ENCODE measurements at places on chromosomes 2 and 18.

- peak; percentile 30 for DNase-seq
Observed at GRCh38 chr2:233012301-233012971, 620 bp downstream of the NGEF start.

- DNase-seq = no peak
Observed at GRCh38 chr2:88181511-88181910, 11.4 kb downstream of the THNSL2 start.

GRCh38 chr18:42264497-42264896, 309.5 kb downstream of the PIK3C3 start:
- DNase-seq = no peak

- DNase-seq = no peak
Observed at GRCh38 chr2:112765251-112765650, 842 bp upstream of the CKAP2L start.

- DNase-seq = no peak
Observed at GRCh38 chr2:36727550-36727949, 31.0 kb downstream of the VIT start.

- DNase-seq = peak; percentile 2
Observed at GRCh38 chr2:234747833-234748559, 203.8 kb upstream of the SH3BP4 start.

- DNase-seq = no peak
Observed at GRCh38 chr2:73418343-73418742, 32.7 kb downstream of the ALMS1 start.

DNA sequence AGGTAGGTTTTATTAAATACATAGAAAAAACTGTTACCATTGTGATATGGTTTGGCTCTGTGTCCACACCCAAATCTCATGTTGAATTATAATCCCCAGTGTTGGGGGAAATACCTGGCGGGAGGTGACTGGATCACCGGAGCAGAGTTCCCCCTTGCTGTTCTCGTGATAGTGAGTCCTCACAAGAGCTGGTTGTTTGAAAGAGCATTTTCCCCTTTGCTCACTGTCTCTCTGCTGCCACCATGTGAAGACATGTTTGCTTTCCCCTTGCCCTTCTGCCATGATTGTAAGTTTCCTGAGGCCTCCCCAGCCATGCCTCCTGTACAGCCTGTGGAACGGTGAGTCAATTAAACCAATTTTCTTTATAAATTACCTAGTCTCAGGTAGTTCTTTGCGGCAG, 352.7 kb upstream of the SLC39A10 start:
- no peak for DNase-seq

- no peak for DNase-seq
Observed at GRCh38 chr2:240895656-240896388, at the start of gene MAB21L4. TSS of gene MAB21L4 (minus strand) at chr2:240896156. CDS start at chr2:240895997, 159 bp downstream.

GRCh38 chr18:79583426-79583825, 96.2 kb upstream of the CTDP1 start:
- no peak for DNase-seq

GRCh38 chr2:79452651-79453050, 60.2 kb upstream of the CTNNA2 start:
- DNase-seq = no peak

GRCh38 chr2:159072795-159073194, 104.4 kb downstream of the TANC1 start:
- no peak for DNase-seq

DNA sequence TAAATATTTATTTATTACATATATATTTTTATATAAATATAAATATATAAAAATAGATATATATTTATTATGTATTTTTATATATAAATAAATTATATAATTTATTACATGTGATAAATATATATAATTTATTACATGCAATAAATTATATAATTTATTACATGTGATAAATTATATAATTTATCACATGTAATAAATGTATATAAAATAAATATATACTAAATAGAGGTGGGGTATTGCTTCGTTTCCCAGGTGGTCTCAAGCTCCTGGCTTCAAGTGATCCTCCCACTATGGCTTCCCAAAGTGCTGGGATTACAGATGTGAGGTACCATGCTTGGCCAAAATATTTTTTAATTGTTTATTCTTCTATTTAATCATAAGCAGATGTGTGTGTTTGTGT, 3.6 kb upstream of the G6PC2 start:
- no peak for DNase-seq

DNA sequence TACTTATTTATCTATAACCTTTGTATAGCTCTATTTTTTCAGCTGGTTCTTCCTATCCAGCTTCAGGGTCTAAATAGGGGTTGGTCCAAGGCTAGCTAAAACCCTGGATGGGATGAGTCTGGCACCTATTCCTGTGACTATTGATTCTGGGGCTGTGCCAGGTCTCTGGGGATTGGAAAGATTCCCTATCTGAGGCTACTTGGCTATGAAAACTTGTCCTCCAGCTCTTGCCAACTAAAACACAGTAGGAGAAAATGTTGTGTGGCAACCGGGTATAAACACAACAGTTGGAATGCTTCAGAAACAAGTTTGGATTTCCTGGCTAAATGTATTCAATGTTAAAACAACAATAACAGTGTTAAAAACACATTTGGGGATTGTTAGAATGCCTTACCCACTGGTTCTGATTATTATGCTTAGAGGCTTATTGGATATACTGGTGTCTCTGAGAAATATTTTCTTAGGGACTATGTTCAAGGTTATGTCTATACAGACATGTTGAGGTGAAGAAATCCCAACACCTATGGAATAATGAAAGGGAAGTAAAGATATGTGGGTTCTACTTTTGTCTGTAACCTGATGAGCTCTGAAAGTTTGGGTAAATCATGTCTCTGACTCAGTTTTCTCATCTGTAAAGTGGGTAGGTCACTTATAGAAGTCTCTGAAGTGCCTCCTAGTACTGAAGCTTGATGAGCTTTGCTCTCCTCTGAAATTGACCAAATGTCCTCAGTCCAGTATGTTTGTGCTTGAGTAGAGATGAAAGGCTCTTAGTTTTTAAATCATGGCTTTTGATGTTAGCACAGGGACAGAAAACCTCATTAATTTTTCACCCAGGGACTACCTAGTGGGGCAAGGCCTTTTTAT, 460.7 kb downstream of the MTX2 start:
- DNase-seq = no peak

DNA sequence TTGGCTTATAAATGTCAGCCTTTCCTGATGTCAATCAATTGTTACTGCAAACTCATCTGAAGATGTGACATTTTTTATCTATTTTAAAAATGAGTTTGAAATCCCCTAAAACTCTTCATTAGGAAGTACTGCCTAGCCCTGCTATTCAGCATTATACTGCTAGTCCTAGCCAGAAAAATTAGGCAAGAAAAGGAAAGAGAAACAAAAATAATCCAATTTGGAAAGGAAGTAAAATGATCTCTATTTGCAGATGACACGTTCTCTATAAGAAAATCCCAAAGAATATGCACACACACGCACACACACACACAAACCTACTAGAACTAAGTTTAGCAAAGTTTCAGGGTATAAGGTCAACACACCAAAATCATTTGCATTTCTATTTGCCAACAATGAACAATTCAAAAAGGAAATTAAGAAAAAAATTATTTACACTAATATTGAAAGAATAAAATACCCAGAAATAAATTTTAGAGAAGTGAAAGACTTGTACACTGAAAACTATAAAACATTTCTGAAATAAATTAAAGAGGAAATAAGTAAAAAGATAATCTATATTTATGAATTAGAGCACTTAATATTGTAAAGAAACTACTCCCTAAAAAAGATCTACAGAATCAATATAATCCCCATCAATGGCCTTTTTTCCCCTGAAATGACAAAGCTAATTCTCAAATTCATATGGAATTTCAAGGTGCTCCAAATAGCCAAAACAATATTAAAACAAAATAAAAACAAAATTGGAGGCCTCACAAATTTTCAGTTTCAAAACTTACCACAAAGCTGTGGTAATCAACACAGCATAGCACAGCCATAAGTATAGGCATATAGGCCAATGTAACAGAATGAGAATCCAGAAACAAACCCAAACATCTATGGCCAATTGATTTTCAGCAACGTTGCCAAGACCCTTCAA, 433.7 kb upstream of the TRIB2 start:
- peak; percentile 13 for DNase-seq

- no peak for DNase-seq
Observed at GRCh38 chr18:64983497-64984238, 767.1 kb upstream of the CDH7 start.

DNA sequence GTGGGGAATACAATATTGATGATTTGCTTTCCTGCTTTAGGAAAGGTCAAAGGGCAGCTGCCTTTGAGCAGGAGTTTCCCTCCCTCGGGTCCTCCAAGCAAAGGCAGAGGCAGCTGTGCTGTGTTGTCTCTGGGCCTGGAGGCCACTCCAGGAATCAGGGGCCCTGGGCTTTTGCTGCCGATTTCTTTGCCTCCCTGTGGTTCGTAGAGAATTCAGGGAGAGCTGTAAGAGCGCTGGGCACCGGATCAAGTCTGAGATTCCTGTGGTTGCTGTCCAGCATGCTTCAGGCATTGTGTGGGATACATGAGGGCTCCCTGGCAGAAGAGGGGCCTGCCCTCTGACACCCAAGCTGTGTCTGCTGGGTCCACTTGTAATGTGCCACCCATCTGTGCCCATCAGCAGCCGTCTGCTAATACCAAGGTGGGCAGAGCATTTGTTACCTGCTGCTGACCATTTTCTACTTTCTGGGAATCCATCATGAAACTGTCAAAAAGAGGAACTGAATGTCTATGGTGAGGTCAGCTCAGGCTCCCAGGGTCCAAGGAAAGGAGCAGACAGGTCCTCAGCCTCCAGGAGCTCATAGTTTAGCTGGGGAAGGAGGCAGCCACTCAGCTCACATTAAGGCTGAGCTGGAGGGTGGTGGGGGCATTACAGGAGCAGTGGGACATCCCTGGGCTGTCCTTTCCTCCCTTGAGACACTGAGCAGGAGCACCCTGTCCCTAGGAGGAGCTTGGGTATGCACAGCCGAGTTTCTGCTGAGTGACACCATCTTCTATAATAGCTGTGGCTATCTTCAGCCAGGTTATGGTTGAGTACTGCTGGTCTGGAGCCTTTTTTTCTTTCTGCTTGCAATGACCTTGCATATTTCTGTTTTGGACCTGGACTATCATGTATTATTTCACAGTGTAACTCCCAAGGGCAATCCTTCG, 68.5 kb downstream of the CTIF start:
- DNase-seq = no peak

DNA sequence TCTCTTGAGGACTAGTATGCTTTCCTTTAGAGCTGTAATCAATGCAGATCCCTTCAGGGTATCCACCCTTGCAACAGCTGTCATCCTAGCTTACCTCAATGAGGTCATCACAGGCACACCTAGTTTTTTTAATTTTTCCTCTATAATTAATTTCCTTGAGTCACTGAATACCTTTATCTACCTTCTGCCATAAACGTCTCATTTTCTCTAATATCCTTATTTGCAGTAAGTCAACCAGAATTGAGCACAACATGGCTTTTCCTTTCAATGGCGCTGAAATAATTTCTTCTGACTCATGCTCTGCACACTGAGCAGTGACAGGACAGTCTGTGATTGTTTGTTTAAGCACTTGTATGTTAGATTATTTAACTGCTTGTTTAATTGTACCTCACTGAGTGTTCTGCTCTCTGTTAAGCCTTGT, 49.4 kb downstream of the ETAA1 start:
- no peak for DNase-seq

DNA sequence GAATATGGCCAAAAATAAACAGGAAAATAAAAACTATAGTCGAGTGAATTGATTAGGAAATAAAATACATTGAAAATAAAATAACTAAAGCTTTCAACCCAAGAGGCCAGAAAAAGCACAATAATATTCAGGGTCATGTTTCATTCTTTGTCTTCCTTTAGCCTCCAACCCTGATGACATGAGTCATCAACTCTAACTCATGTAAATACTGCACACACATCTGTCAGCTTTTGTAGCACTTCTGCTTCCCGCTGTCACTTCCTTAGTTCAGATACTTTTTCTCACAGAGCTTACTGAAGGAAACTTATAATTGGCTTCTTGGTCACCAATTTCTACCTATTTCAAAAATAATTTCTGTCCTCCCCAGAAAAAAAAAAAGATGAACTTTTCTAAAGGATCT, 112.8 kb downstream of the UPP2 start:
- peak; percentile 87 for DNase-seq

- no peak for DNase-seq
Observed at GRCh38 chr2:147456779-147457178, 388.1 kb upstream of the ACVR2A start.

DNA sequence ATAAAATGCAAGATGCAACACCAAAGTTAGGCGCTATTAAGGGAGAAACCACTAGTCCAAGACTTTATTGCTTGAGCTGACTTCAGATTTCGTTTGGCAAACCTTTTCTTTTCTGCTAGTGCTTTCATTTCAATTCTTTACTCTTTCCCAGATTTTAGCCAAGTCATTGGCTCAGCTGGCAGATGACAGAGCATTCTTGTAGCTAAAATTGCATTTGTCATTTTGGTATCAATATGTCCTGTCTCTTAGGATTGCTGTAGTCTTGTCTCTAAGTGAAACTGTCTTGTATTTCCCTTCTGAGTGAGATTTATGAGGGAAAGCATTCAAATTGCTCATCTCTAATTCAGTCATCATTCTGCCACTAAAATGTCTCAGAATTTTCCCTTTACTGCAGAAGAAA, 335.1 kb downstream of the METTL4 start:
- DNase-seq = no peak

- no peak for DNase-seq
Observed at GRCh38 chr2:235539773-235540172, 45.9 kb downstream of the AGAP1 start.

- no peak for DNase-seq
Observed at GRCh38 chr2:154306266-154306970, 392.1 kb upstream of the KCNJ3 start.

DNA sequence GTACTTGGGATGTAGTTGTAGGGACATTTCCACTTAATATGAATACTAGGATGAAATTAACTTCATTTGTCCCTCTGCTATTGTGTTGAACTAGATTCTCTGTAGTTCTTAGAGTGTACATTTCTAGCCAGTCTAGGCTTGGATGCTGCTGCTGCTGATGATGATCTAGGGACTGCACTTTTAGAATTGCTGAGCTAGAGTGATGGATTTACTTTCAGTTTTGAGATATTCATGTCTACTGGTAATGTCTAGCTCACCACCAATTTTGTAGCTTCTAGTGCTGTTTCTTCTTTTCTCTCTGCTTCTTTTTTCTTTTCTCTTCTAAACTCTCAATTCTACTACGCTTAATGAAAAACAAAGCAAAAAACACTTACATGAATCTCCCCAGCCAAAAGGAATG, 49.4 kb downstream of the MRPS9 start:
- no peak for DNase-seq

DNA sequence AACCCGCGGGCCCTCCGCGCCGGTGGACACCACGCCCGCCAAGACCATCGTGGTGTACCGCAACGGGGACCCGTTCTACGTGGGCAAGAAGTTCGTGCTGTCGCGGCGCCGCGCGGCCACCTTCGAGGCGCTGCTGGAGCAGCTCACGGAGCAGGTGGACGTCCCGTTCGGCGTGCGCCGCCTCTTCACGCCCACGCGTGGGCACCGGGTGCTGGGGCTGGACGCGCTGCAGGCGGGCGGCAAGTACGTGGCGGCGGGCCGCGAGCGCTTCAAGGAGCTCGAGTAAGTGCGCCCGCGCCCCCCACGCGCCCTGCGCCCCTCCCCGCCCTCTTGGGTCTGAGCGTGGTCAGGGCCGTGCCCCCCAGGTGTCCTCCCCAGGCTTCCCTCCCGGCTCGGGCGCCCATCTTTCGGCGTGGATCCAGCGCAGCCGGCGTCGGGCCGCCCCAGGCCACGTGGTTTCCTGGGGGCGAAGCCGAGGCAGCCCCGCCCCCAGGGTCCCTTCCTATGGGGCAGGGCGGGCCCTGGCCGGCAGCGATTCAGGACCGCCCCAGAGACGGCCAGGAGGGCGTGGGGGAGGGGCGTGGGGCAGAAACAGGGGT, 481 bp downstream of the DCDC2C start:
- DNase-seq = no peak

- no peak for DNase-seq
Observed at GRCh38 chr2:239630618-239631286, 229.9 kb upstream of the HDAC4 start.
